Cerebellar nuclear complex (tissue), 1 donor: ENCODE measurements at places on chromosomes 13 and 19.

GRCh38 chr19:33401683-33402420 is 28.3 kb downstream of the CEBPG start:
- DNase-seq: no peak

DNA sequence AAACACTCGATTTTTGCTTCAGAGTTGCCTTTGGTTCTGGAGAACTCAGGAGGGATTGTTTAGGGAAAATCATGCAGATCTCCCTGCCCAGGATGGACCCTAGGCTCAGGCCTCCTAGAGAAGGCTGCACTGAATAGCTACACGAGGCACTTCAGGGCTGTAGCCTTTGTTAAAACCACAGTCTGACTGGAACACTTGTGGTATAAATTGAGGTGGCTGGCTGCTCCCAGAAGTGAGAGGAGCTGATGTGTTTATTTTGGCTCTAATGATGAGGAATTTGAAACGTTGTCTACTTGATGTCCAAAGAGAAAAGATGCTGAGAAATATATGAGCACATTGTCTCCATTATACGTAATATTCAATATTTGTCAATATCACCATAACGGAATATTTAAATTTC is 762.1 kb upstream of the ARGLU1 start:
- no peak for DNase-seq

GRCh38 chr19:42594617-42595489 is at the start of gene CEACAM8:
Gene CEACAM8, minus strand, starts transcription at chr19:42594924. Its CDS starts 96 bp downstream, at chr19:42594828.
- DNase-seq: no peak

GRCh38 chr19:32318884-32319520 is 26.4 kb upstream of the ZNF507 start:
- no peak for DNase-seq

DNA sequence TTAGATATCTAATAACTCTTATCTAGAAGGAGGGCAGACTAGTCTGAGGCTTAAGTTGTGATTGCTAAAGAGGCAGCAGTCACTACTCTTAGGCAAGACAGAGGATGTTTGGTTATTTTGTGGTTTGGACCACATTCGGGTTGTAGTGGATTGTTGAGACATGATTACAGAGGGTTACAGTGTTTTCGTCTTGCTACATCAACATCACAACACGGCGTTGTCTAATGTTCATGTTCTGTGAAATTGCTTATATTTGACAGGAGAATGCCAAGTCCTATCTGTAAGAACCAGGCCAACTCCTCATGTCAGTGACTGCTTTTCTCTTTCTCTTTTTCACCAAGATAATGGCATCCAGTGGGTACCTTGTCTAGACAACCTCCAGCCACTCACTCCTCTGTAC is 16.8 kb upstream of the TM9SF2 start:
- no peak for DNase-seq

DNA sequence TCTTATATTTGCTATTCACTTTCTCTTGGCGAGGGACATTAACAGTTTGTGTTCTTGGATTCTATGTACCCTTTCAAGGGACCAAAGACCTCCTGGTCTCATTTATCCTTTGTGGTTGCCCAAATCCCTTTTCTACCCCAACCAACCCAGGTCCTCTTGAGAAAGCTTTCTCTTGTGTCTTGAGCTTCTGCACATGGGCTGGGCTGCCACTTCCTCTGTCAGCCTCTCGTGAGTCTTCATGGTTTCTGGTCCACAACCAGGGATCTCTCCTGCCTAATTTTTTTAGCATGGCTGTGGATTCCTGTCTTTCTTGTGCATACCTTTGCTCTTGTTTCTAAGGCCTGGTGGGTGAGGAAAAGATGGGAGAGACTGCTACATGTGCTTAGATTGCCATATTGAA is 14.9 kb downstream of the TIMM13 start:
- DNase-seq: no peak

DNA sequence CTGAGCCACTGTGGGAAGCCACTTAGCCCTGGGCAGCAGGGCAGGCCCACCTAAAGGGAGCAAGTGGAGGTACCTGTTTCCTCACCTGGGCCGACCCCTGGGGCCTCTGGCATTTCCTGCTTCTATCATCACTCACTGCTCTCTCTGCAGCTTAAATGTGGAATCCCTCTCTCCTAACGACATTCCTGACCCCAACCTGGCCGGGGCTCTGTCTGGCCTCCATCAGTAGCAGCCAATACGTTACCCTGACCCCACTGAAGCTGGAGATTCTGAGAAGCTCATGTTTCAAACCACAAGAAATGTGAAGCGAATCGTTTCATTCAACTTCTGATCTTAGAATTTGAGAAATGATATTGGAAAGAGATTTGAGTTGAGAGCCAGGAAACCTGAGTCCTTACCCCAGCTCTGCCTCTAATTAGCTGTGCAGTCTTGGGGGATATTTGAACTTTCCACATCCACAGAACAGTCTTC is 39.9 kb downstream of the DOCK9 start:
- no peak for DNase-seq

GRCh38 chr19:41872775-41873647 is 4.1 kb upstream of the CD79A start:
- DNase-seq: no peak

- no peak for DNase-seq
Measured at GRCh38 chr13:112052213-112052612, 14.7 kb upstream of the SOX1 start.

DNA sequence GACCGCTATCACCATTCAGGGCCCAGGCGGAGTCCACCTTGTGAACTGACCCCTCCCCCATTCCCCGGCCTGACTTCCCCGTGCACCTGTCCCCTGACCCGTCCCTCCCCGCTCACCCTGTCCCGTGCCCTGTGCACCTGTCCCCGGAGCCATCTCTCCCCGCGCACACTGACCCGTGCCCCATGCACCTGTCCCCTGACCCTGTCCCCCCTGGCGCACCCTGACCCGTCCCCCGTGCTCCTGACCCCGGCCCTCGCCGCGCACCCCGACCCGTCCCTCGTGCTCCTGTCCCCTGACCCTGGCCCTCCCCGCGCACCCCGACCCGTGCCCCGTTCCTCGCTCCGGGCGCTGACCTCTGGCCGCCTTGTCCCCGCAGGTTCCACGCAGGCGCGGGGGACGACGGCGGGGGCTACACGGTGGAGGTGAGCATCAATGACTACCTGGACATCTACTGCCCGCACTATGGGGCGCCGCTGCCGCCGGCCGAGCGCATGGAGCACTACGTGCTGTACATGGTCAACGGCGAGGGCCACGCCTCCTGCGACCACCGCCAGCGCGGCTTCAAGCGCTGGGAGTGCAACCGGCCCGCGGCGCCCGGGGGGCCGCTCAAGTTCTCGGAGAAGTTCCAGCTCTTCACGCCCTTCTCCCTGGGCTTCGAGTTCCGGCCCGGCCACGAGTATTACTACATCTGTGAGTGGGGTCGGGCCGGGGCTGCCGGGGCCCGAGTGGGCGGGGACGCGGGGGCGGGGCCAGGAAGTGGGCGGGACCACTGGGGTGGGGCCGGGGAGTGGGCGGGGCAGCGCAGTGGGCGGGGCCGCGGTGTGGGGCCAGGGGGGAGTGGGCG is 9.7 kb downstream of the EFNA2 start:
- no peak for DNase-seq

GRCh38 chr13:105184201-105184600 is 1351.3 kb downstream of the EFNB2 start:
- no peak for DNase-seq

DNA sequence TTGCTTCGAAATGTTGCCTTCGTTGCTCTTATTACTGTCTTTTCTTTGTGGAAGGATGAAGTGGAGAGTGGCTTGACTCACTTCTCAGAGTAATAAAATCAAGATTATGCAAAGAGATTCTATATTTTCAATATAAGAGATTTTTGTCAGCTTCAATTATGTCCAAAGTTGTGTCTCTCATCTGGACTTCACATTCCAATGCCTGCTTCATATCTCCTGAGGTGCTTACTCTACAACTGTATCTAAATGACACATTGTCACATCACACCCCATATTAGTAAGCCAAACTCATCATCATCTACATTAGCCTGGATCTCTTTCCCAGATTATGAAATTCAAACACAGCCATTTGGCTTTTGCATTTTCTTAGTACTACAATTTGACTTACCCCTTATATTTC is 409.4 kb downstream of the DACH1 start:
- no peak for DNase-seq

- DNase-seq: no peak
Measured at GRCh38 chr13:106491928-106492587, 43.4 kb downstream of the EFNB2 start.

DNA sequence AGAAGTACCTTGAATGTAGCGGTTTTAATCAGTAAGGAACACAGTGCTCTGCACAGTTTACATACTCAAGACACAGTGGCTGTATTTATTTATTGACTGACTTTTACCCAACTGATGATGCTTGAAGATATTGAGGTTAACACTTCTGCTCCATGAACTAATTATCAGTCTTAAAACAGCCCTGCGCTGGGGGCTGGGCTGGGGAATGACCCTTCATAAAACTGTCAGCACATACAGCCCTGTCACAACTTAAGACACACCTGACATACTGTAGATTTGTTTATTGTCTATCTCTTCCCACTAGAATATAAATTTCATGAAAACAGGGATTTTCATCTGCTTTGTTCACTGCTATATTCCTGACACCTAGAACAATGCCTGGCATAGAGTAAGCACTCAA is 10.8 kb downstream of the NEK5 start:
- no peak for DNase-seq

GRCh38 chr13:85853161-85853894 is 54.1 kb upstream of the SLITRK6 start:
- no peak for DNase-seq

DNA sequence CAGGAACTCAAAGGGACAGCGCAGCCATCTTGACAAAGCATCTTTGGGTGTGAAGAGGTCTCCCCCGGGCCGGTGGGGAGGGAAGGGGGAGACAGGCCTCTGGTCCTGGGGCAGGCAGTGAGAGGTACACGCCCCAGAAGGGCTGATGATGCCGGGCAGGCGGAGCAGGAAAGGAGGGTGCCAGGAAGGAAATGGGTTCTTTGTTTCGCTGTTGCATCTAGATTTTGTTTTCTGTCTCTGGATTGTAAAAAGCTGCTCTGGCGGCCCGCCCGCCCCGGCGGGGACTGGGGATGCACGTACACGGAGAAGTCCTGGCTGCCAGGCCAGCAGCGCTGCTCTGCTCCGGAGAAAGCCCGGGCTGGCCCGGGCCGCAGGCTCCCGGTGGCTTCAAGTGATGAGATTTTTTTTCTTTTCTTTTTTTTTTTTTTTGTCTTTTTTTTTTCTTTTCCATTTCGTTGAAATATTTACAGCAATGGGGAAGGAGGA is 13.2 kb upstream of the ASF1B start:
- no peak for DNase-seq
